ENCODE measurements at places on chromosomes 1 and 21.

DNA sequence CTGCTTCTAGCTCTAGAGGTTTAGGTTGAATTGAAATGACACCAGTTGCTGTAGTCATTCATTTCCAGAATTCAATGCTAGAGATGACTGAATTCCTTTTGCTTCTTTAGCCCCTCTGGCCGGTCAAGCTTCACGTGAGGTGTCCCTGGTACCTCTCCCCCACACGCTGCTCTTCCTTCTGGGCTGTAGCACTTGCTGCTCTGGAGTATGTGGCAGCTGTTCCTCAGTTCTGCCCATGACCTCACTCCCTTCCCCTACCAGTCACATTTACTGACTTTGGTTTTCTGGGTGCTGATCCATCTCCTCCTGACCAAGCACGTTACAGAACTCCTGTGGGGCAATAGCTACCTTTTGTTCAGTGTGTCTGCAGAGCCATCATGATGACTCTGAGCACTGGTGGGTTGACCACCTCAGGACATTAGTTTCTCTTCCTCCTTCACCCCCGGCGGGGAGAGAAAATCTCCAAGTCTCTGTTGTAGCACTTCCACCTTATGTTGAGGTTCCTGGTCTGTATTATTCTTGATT lies 128.1 kb downstream of the HHAT start:
- no peak for DNase-seq

DNA sequence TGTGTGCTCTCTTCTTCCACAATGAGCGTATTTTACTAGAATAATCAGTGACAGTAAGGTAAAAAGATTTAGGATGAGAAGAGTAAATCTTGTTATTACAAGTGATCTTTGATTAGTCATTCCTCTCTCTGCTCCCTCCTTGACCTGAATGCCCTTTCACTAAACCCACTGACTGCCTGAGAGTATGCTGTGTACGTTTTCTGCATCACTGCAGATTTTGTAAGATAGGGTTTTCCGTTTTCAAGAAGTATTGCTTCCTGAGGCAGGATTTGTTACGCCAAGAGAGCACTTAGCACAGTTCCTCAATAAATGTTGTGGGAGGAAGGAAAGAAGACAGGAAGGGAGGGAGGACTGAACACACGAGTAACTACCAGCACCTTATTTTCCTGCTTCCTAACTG lies 7.7 kb upstream of the LAMB3 start:
- DNase-seq = no peak

DNA sequence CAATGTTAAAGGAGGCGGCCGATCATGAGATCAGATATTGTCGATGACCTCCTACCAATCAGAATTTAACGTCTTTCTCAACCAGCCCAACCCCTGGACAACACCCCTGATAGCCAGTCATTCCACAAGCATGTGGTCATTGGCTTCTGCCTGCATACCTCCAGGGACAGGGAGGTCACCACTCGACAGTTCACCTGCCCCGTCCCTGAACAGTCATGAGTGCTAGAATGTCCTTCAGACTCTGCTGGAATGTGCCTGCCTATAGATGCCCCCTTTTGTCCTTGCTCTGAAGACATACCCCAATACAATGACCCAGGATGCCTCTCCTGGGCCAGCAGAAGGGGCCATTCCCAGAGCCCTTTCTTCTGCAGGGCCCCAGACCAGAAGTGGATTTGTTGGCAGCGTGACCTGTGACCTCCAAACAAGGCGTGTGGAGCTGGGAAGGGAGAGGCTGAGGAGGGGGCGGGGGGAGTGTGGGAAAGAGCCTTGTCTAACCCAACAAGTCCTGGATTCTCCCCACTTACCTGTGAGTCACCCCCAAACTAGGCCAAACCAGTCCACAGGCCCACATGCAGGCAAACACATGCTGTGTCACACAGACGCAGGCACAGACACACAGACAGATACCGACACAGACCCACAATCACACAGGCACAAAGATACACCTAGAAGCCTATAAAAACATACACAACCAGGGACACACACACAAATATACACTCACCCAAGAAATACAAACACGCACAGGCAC lies 2.2 kb downstream of the CRYBG2 start:
- DNase-seq = no peak

GRCh38 chr1:231187571-231187970 lies 25.7 kb downstream of the TRIM67 start:
- no peak for DNase-seq

DNA sequence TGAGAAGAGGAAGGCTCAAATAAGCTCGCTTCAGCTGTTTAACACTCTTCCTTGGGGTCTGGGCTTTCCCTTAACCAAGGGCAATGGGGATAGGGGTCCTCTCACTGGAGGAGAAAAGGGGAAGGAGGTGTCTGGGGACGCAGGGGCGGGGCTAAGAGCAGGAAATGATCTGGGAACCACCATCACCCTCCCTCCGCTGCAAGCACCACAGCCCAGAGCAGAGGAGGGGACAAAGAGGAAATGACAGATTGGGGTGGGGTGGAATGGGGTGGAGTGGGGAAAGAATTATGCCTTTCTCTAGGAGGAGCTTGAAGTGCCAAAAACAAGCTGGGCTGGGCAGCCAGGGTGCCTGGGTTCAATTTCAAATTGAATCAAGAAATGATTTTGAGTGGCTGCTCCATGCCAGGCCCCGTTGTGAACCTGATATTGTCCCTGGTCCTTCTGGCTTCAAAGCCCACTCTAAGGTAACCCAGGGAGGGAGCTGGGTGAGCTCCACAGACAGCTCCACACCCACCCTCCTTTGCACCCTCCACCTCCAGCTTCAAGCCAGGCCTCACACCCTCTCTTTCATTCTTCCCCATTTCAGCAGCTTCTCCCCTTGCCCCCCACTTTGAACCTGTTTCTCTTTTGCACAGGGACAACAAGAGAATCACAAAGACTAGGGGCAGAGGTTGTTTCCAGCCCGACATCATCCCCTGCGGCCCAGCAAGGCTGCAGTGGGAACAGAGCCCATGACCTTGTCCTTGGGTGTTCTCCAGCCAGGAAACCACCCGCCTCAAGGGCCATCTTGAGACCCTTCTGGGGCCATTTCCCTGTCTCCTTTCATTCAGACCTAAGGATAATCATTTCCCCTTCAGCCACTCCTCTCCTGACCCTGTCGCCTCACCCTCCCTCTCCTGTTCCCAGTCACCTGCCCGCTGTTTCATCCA lies 1.1 kb downstream of the ARHGAP30 start:
- DNase-seq = no peak

DNA sequence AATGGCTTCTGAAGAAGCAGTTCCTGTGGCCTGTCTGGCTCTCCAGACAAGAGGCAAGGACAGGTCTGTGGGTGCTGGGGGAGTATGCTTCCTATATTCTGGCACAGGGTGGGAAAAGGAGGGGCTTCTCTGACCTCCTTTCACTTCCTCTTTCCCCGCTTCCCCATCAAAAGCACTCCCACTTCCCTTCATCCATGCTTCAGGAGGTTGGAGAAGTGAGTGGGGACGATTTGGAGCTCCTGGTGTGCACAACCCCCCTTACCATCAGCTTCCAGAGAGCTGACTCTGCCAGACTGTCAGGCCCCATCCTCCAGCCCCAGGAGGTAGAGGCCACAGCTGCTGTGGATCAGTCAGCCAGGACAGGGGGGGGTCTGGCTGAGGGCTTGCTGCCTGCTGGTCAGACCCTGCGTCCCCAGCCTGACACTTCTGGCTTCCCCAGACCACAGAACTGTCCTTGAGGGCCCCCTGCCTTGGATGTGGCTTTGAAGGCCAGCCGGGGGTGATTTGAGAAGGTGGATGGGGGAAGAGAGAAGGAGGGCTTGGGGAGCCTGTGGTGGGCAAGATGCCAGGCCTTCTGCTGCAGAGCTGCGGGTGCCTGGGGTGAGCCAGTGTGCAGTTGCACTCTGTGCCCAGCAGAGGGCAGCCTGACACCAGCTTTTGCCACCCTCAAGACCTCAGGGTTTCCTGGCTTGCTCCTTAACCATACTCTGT lies 21.5 kb upstream of the TMEM222 start:
- DNase-seq = peak; percentile 84

DNA sequence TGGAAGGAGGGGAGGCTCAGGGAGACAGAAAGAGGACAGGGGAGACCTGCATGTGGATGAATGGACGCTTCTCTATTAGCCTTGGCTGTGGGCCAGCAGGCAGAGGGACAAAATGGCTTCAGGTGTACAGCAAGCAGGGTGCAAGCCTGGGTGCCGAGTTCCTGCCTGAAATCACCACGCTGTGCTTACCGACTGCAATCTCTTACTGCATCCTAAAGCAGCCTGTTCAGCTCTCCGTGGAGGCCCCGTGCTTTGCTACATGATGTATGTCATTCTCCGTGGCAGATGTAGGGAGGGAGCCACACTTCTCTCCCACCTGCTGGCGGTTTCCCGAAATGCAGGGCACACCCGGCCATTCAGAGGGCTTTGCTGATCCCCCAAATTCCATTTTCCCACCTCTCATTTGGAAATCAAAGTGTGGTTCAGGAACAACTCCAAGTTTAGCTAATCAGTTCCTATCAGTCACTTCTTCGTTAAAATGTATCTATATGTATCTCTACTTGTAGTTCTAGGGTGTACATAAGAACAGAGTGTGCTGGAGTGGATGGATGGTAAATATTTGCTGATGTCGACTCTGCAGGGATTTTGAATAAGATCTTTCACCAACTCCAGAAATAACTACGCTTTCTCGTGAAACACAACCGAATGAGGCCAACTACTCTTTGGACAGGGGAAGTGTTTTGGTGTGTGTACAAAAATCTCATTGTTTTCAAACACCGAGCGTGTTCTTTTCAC lies 122.3 kb upstream of the BACE2 start:
- DNase-seq = no peak

- DNase-seq = no peak
Measured at GRCh38 chr1:154716011-154716410, 108.0 kb upstream of the ADAR start.

- no peak for DNase-seq
Measured at GRCh38 chr21:31915566-31915965, 42.7 kb downstream of the HUNK start.

GRCh38 chr1:28199328-28200233 lies 23.1 kb upstream of the PTAFR start:
- no peak for DNase-seq

All from left renal pelvis (tissue), 4 donors.